Heart left ventricle (tissue), 16 donors: ENCODE measurements at places on chromosomes 2 and 18. TPM values are rescaled to one million over a fixed set of nuclear protein-coding genes. Genes with fewer than 3 reads are reported as not detected.

Gene GKN1
- not detected for total RNA-seq

Gene DCC
- total RNA-seq: not detected

Gene C18orf32
- total RNA-seq: 41.8 TPM

Gene MC4R
- not detected for total RNA-seq

DNA sequence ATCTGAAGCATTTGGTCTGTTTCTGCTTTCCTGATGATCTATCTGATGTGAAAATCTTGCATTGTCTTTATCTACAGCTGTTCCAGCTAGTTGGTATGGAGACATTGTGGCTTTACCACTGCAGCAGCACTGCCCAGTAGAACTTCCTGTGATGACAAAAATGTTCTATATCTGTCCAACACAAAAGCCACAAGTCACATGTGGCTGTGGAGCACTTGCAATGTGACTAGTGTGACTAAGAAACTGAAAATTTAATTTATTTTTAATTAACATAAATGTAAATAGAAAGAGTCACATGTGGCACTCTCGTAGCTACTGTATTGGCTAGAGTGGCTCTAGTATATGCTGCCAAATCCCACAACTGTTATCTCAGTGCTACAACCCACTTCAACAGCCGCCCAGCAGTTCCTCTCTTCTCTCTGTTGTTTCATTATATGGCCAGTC is 425.7 kb downstream of the SETBP1 start:
- no peaks in the 10 kb centered on the region for H3K27me3 ChIP-seq
- DNase-seq: no peak
- no peak overlapping the region for H3K27ac ChIP-seq
- H3K4me3 ChIP-seq: no peak overlapping the region
- H3K36me3 ChIP-seq: no peaks in the 10 kb centered on the region

DNA sequence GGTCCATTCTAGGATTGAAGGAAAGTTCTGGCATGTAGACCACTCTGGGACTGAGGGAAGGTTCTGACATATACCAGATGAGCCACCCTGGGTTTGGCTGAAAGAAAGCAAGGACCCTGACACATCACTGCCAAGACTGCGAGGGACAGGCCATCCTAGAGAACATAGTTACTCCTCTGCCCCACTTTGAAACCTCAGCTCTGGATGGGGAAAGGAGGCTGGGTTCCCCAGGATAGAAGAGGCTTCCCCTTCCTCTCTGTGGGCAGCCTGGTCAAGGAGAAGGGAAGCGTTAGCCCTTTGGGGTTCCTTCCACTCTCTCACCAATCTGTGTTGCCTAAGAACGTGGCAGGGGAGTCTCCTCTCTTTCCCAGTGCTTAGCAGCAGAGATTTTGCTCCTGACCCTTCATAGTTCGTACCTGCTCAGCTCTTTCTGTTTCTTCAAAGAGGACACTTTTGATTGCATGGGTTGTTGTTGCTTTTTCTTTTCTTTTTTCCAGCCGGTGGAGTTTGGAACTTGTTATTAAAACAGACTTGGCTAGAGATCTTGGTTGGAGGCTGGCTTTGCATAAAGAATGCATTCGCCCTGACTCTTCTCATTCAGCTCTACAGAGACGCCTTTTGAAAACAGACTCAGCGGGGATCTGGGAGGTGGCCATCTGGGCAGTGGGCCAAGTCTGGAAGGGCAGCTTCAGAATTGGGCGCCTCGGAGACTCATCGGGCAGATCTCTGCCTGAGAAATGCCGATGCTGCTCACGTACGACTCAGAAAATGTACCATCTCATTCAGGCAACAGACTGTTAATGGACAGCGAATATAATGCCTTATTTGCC is 166.1 kb downstream of the CLIP4 start:
- H3K36me3 ChIP-seq: no peaks in the 10 kb centered on the region
- H3K27me3 ChIP-seq: no peaks in the 10 kb centered on the region
- H3K27ac ChIP-seq: no peak overlapping the region

GRCh38 chr2:141506135-141506534 is 624.7 kb downstream of the LRP1B start:
- no peaks in the 10 kb centered on the region for H3K4me1 ChIP-seq
- DNase-seq: no peak
- no peak overlapping the region for H3K27ac ChIP-seq
- H3K36me3 ChIP-seq: no peaks in the 10 kb centered on the region

DNA sequence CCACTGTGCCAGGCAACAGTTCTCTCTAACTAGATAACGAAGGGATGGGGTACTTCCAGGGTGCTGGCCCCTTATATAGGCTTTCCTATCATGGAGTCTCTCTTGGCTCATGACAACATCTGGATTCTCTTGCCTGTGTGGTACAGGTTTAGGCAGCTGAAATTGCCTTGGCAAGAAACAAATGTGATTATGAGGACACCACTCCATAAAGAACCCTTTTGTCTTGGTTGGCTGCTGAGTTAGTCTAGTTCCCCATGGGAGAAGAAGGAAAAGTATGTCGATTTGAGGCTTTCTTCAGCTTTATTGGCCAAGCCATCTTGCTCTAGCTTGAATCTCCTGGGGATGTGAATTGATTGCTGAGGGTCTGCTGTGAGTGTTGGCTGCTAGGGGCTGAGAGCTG is 76.3 kb upstream of the ZCCHC2 start:
- no peaks in the 10 kb centered on the region for H3K36me3 ChIP-seq
- H3K4me3 ChIP-seq: no peak overlapping the region
- H3K27me3 ChIP-seq: no peaks in the 10 kb centered on the region
- no peak for DNase-seq

DNA sequence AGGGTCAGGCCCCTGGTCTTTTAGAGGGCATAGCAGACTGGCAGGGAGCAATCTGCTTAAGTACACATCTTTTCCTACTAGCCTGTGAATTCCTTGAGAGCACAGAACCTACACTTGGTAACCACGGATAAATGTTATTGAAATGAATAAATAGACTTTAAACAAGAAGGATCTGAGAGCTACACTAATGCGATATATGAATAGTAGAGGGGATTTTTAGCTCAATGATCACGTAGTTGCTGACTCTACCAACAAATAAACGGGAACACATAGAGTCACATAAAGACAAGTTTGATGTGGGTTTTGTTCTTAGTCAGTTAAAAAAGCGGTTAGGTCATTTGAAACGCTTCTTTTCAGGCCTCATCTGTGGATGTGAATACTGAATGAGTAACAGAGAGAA is 290.3 kb upstream of the CCDC68 start:
- H3K36me3 ChIP-seq: peaks cover 8% of the 10 kb centered on the region
- no peak for DNase-seq
- H3K27ac ChIP-seq: no peak overlapping the region
- H3K4me3 ChIP-seq: no peak overlapping the region

- H3K27me3 ChIP-seq: no peaks in the 10 kb centered on the region
- DNase-seq: no peak
- H3K4me1 ChIP-seq: no peaks in the 10 kb centered on the region
- no peak overlapping the region for H3K27ac ChIP-seq
- no peaks in the 10 kb centered on the region for H3K36me3 ChIP-seq
Observed at GRCh38 chr2:189222468-189223105, 43.0 kb upstream of the COL5A2 start.

DNA sequence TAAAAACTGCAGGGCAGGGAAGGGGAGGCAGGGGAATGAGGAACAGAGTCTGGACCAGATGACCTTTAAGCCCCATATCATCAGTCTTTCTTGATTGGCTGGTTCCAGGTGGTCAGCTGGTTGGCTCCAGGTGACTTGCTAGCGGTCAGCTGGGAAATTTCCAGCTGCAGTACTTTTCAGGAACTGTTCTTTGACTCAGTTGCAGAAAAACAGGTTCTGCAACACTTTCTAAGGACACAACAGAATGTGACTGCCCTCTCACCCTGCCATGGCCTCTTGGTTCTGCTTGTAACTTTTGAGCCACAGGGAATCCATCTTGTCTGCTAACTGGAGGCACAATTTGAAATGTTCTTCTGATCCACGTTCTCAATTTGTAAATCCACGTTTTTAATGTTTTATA is 278.3 kb upstream of the LRATD1 start:
- no peak overlapping the region for H3K4me3 ChIP-seq
- no peaks in the 10 kb centered on the region for H3K36me3 ChIP-seq
- H3K4me1 ChIP-seq: no peaks in the 10 kb centered on the region
- H3K27me3 ChIP-seq: no peaks in the 10 kb centered on the region
- DNase-seq: no peak

GRCh38 chr18:79662439-79662838 is 17.2 kb upstream of the CTDP1 start:
- no peaks in the 10 kb centered on the region for H3K4me1 ChIP-seq
- H3K27me3 ChIP-seq: no peaks in the 10 kb centered on the region
- DNase-seq: no peak
- no peak overlapping the region for H3K4me3 ChIP-seq
- H3K27ac ChIP-seq: no peak overlapping the region
- H3K36me3 ChIP-seq: no peaks in the 10 kb centered on the region

- peaks cover 14% of the 10 kb centered on the region for H3K36me3 ChIP-seq
- no peak for DNase-seq
- H3K4me3 ChIP-seq: peak overlapping the region; percentile 91
- peaks cover 11% of the 10 kb centered on the region for H3K4me1 ChIP-seq
Observed at GRCh38 chr2:102735416-102736109, 26.3 kb upstream of the TMEM182 start.

GRCh38 chr2:132439703-132440398 is 23.2 kb downstream of the GPR39 start:
- no peak overlapping the region for H3K27ac ChIP-seq
- H3K27me3 ChIP-seq: no peaks in the 10 kb centered on the region
- DNase-seq: no peak
- no peaks in the 10 kb centered on the region for H3K36me3 ChIP-seq
- H3K4me3 ChIP-seq: no peak overlapping the region
